ENCODE measurements at places on chromosomes 1 and 21.

DNA sequence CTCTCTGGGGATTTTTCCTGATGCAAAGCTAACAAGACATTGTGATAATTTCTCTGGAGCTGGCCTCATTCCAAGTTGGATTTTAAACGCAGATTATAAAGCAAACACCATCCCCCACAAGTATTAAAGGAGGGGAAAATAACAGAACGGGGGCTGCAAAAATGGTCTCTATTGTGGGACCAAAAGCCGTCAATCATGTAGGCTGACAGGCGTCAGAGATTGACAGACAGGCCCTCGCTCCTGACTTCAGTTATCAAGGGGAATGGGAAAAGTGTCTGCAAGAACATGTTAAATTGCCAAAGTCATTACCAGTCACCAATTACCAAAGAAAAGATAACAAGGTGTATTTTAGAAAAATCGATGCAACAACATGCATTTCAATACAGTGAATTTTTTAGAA, 307.4 kb upstream of the POU3F1 start:
- no peak for DNase-seq

DNA sequence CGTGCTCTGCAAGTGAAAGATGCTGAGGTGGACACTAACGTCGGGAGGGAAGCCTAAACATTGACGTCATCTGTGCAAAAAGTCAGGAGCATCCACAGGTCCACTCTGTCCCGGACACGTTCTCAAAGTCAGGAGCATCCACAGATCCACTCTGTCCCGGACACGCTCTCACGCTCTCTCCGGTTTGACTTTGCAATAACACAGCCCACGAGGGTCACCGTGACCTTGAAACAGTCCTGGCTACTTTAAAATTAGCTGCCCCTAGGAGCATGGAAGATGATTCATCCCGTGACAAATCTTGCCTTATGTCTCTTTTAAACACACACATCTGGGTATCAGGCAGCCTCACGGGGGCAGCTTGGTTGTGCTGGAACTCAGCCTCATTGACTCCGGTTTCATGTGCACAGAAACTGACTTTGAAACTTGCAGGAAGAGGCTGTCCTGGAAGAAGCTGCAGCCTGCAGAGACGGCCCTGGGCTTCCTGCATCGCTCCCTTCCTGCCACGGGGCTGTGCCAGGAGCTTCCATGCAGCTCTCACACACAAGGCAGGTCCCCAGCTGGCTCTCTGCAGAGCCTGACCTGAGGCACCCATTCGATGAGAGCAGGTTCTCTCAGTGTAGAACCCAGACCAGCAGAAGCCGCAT, 18.1 kb upstream of the COL18A1 start:
- DNase-seq, result no peak

GRCh38 chr1:52955129-52955970, 28.3 kb downstream of the SCP2 start:
- DNase-seq, result no peak

- DNase-seq, result no peak
Measured at GRCh38 chr1:172898866-172899265, 151.9 kb downstream of the TNFSF18 start.

GRCh38 chr1:243837907-243838535, 12.0 kb downstream of the AKT3 start:
- DNase-seq, result no peak

DNA sequence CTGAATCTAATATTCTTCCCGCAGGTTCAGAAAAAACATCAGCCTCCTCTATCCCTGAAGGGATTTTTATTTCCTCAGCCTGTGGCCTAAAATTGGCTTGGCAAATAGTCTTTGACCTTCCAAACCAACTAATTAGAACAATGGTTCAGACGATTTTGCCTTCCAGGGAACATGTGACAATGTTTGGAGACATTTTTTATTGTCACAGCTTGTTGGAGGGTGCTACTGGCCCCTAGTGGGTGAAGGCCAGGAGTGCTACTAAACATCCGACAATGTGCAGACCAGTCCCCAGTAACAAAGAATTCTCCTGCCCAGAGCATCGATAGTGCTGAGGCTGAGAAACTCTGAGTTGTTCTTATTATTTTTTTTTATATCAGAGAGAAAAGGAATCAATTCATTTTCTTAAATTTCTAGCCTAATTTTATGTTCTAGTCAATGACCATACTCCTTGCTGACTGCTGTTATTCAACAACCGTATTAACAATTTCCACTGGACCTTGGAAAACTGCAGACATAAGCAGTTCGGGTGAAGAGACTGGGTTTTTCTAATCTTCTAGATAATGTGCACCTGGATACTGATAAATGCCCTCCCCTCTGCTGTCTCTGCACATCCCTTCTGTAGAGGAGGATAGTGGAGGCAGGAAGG, 280.7 kb downstream of the LMX1A start:
- no peak for DNase-seq

- DNase-seq, result no peak
Measured at GRCh38 chr1:86150553-86151055, 6.0 kb downstream of the COL24A1 start.

GRCh38 chr1:153513023-153513422, 22.8 kb downstream of the S100A6 start:
- DNase-seq, result no peak

DNA sequence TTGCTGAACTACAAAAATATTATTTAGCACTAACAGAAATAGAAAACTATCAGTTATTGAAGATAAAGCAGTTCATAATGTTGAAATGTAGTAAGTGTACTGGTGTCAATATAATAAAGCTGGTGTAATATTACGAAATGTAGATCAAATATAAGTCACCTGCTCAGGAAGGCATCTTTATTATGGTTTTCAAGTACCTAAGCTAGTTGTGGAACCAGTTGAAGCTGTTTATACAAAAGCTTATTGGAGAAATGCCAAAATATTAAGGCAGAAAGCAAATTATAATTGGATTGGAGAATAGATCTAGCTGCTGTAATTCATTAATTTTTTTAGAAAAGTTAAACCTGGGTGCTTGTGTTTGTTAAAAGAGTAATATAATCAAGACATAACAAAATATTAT, 6.2 kb upstream of the MARK1 start:
- DNase-seq, result no peak

DNA sequence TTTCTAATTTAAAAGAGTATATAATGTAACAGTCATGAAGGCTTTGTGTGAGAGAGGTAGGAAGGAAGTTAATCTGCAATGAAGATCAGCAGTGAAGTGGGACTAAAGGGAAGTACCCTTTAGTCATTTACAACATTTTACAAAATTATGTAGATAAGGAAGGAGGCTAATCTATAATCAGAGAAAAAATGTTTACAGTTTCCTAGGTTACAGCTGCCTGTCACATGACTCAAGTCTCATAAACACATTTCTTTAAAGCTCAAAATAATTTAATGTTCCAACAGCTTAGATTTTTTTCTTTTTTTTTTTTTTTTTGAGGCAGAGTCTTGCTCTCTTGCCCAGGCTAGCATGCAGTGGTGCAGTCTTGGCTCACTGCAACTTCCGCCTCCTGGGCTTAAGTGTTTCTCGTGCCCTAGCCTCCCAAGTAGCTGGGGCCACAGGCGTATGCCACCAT, 26.2 kb upstream of the CAP1 start:
- no peak for DNase-seq

DNA sequence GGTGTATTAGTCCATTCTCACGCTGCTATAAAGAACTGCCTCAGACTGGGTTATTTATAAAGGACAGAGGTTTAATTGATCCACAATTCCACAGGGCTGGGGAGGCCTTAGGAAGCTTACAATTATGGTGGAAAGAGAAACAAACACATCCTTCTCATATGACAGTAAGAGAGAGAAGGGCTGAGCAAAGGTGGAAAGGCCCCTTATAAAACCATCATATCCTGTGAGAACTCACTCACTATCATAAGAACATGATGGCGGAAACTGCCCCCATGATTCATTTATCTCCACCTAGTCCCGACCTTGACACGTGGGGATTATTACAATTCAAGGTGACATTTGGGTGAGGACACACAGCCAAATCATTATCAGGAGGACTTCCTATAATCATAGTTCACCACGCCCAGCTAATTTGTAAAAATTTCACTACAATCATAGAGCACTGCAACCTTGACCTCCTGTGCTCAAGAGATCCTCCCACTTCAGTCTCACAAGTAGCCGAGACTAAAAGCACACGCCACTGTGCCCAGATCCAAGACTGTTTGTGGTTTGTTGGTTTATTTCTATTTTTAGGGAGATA, 164.9 kb downstream of the RERE start:
- DNase-seq, result no peak

GRCh38 chr1:229258031-229258756, 12.7 kb upstream of the RAB4A start:
- DNase-seq, result peak; percentile 51

DNA sequence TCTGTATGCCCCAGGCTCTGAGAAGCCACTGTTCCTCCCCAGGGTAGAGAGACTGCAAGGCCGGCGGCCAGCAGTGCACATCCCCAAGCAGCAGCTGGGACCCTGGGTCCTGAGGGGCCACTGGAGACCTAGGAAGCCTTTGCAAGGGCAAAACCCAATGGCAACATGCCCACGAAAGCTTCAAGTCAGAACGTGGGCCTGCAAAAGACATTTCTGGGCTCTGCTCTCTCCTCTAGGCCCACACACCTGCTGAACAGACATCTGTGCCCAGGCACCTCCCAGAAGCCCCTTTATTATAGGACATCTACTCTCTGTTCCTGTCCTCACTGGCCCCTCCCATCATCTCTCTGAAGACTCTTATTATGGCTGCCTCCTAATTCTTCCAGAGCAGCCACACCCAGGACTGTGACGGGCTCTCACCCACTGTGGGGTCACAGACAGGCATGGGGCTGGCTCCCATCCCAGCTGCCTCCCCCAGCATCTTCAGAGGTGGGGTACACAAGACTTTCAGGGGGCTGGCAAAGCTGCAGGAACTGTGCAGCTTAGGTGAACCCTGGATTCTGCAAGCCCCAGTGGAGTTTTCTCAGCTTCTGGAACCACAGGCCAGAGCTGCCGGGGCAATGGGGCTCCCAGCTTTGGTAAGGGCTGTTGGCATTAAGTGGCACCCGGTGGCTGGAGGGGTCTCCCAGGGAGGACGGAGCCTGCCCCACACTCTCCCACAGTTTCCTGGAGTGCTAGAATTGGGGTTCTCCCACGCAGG, 12.6 kb downstream of the TRIM11 start:
- DNase-seq, result no peak

- DNase-seq, result no peak
Measured at GRCh38 chr1:157167437-157167836, 29.2 kb upstream of the ETV3 start.

DNA sequence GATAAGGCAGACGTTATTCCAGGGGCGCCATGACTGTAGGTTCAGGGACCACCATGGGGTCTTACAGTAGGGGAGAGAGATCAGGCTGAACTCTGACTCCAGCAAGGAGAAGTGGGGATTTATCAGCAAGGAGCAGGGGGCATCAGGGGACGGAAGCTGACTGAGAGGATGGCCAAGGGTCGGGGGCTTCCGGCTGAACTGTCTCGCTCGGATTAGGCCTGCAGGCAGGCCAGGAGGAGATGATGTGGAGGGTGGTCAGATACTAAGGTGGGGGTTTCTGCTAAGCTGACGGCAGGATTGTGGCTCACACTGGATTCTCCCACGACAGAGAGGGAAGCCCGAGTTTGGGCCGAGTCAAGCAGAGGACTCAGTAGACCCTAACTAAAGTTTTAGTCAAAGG, 186.9 kb upstream of the VAMP3 start:
- DNase-seq, result no peak

GRCh38 chr1:233998891-233999290, 94.4 kb downstream of the SLC35F3 start:
- no peak for DNase-seq

GRCh38 chr1:114986286-114986685, 43.3 kb upstream of the TSHB start:
- no peak for DNase-seq

DNA sequence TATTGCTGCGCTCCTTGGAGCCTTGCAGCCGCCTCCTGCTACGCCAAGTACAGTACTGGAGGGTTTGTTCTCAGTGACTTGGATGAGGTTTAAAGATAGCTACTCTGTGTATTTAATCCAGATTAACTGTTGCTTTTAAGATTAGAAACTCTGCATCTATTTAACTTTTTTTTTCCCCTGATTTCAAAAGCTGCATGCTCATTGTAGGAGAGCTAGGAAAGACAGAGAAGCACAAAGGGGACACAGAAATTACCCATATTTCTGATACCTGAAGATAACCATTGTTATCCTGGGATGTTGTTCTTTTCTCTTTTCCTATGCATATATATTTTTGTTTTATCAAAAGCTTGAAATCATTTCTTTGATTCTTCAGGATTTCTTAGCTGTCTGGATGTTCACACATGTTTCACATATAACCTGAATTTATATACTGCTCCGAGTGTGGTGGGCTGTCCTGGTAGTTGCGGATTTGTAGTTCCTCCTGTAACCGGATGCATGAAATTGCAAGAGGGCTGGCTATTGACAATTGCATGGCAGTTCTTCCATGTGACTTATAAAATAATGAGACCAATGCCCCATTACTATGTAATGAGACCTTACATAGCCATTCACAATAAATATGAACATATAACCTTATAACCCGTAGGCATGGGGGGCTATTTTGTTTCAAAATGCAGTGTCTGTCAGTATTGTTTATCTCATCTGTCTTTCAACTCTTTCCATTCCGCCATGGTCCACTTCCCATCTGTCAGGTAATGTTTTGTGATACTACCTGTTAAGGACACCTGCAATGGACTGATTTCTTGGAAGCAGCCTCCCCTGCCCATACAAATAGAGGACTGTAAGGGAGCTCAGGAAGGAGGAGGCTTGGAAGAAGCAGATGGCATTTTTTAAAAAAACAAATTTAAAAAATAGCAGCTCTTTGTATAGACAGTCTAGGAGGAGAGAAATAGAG, 1.4 kb downstream of the RAVER2 start:
- DNase-seq, result no peak

GRCh38 chr1:1243266-1243660, 3.3 kb downstream of the C1QTNF12 start:
- DNase-seq, result no peak

DNA sequence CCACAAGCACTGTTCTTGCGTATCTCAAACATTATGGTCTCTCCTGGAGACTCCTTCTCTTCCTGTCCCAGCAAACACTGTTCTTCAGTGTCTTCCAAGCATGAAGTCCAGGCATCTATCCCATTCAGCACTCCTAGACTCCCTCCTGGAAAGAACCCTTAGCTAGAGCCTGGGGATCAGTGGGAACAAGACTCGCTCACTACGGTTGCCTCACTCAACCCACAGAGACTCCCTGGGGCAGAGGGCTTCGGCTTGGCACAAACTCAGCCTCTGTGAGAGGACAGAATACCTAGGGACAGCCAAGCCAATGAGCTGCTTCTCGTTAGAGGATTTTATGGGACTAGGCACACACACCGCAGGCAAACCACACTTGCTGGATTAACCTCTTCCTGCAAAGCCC, 86.5 kb upstream of the IPO9 start:
- DNase-seq, result no peak

DNA sequence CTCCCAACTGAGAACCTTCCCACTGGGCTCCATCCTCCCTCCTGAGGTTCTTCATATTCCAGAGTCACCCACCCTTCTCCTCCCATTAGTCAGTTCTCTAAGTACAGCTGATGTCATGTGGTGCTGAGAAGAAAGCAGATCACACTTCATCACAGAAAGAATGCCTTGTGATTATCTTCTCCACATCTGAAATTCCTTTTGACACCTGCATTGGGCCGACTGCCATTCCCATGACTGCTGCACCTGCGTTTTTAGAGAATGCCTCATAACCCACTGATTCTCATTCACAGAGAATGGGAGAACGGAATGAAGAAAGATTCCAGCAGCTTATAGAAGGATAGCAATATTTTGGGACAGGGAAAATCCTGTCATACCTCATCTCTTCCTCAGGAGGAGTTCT, 14.3 kb downstream of the LEPR start:
- no peak for DNase-seq

All from T-helper 17 cell (primary cell).